ENCODE measurements at places on chromosomes 1 and 21. TPM values are rescaled to one million over a fixed set of nuclear protein-coding genes. Genes with fewer than 3 reads are reported as not detected.

- H3K27ac ChIP-seq, result peak overlapping the region; percentile 77
- peak; percentile 40 for DNase-seq
- no peak overlapping the region for H3K4me3 ChIP-seq
- peaks cover 18% of the 10 kb centered on the region for H3K27me3 ChIP-seq
Observed at GRCh38 chr1:161730050-161730564, 8.8 kb downstream of the FCRLB start.

DNA sequence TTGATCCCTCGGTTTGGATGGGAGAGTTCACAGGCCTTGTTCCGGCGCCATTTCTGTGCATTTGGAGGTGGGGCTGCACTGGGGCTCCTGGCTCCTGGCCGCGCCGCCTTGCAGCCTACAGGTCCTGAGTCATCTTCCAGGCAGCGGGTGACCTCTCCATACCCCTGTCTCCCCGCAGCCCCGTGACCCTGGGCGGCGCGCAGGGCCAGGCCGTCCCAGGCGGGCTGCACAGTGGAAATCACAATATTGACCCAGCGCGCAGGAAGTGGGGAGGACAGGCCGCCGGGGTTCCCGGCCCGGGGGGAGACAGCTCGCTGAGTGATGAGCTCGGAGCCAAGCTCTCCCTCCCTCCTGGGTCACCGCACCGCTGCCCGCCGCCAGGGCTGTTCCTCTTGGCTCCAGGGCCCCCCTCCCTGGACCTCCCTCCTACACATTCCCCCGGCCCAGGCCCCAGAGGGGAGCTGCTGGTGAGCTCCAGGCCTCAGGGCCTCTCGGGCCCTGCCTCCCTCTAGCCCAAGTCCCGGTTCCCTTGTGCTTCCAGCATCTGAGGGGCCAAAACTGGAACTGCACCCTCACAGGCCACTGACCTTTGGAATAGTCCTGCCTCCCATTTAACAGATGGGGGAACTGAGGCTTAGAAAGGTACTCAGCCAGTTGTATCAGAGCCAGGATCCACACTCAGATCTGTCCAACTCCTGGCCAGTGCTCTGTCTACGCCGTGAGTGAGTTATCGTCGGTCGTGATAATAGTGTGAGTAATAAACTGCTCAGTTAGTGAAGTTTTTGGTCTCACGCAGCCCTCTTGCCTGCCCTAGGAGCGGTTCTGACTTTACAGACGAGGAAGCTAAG is 142.9 kb upstream of the WNT4 start:
- H3K27ac ChIP-seq, result no peak overlapping the region
- H3K27me3 ChIP-seq, result peaks cover 14% of the 10 kb centered on the region
- DNase-seq, result no peak
- no peaks in the 10 kb centered on the region for H3K4me1 ChIP-seq

DNA sequence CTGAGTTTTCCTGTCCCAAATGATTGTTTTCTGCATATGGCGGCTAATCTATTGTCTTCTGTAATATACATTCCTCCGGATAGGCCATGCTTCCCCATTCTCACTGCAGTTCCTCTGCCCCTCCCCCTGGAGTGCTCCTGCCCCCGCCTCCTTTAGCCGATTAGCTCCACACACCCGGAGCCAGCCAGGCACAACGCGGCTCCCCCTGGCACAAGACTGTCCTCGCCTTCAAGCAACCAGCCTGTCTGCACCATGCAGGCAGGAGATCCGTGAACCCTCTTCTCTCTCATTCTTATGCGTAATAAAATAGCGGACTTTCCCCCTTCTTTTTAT is 18.0 kb downstream of the SERTAD4 start:
- no peak overlapping the region for H3K27ac ChIP-seq
- H3K27me3 ChIP-seq, result peaks cover 74% of the 10 kb centered on the region
- H3K4me1 ChIP-seq, result peaks cover 6% of the 10 kb centered on the region
- DNase-seq, result no peak
- no peaks in the 10 kb centered on the region for H3K36me3 ChIP-seq

DNA sequence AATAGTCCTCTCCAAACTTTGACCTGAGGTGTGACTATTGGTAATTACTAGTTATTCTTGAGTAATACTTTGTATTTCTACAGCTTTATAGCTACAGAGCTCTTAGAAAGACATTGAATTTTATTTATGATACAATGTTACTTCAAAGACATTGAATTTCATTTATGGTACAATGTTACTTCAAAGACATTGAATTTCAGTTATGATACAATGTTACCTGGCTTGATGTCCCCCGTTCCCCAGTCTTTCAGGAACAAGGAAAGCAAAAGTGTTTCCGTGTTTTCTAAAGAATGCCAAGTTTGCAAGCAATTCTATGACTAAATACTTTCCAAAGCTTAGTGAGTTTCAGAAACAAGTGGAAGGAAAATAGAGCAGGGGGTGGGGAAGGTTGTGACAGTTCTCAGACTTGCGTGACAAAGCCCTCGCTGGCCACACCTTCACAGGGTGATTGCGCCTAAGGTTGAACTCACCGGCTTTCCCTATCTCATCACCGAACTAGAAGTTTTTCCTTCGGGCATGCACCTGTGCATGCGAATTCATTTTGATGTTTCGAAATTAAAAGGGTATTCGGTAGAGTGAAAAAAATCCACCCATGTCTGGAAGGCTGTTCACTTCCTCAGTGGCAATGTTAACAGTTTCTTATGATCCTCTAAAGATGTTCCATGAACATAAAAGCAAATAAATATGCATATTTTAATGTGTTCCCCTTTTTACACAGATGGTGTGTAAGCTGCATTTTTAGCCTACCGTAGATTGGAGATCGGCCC is 909 bp upstream of the PAXBP1 start:
- H3K36me3 ChIP-seq, result peaks cover 27% of the 10 kb centered on the region
- peak; percentile 73 for DNase-seq
- peaks cover 37% of the 10 kb centered on the region for H3K4me1 ChIP-seq
- H3K4me3 ChIP-seq, result peak overlapping the region; percentile 90
- H3K27ac ChIP-seq, result peak overlapping the region; percentile 96
- H3K27me3 ChIP-seq, result no peaks in the 10 kb centered on the region

DNA sequence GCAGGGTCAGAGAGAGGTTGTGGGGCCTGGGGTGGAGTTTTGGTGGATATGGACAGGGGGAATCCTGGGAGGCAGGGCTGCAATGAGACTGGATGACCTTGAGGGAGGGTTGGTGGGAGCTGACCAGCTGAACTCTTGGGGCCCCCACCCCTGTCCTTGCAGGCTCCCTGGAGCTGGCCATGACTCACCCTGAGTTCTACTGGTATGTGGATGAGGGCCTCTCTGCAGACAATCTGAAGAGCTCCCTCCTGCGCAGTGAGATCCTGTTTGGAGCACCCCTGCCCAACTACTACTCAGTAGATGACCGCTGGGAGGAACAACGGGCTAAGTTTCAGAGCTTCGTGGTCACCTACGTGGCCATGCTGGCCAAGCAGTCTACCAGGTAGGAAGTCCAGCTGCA is 23.6 kb downstream of the DISP3 start:
- no peaks in the 10 kb centered on the region for H3K4me1 ChIP-seq
- H3K4me3 ChIP-seq, result no peak overlapping the region
- H3K27ac ChIP-seq, result no peak overlapping the region
- H3K36me3 ChIP-seq, result peaks cover 2% of the 10 kb centered on the region
- peaks cover 14% of the 10 kb centered on the region for H3K27me3 ChIP-seq

DNA sequence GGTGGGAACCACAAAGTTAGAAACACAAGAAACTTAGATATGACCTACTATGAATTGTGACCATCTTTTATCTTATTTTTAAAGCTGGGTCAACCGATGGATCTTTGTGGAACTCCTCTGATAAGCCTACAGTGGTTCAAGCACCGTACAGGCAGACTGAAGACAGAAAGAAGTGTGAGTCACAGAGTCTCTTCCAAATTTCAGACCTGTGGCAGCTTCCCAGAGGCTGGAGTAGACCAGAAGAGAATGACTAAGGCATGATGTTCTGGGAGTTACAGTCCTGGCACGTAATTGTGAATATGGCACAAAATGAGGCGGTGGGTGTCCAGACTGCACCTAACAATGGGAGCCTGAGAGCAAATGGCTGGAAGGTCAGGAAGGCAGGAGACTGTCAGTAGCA is 70.0 kb downstream of the LMO4 start:
- no peak for DNase-seq
- no peak overlapping the region for H3K4me3 ChIP-seq
- peaks cover 3% of the 10 kb centered on the region for H3K27me3 ChIP-seq
- peaks cover under 1% of the 10 kb centered on the region for H3K4me1 ChIP-seq
- H3K27ac ChIP-seq, result no peak overlapping the region

DNA sequence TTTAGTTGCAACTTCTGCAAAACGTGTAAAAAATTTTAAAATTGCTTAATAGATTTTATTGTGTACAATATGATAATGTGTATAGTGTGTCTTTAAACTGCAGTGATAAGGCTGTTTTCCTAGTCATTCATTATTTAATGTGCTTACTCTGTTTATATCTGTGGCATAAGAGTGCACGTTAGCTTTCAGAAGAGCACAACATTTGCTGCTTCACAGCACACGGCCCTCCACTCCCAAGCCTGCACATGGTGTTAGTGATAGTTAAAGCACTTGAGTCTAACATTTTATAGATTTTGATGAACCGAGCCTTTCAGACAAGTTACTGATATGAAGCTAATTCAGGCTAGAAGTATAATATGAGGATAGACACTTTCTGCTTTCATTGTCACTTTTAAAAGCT is 120.6 kb downstream of the ADGRL2 start:
- H3K27ac ChIP-seq, result no peak overlapping the region
- DNase-seq, result no peak
- no peaks in the 10 kb centered on the region for H3K36me3 ChIP-seq
- no peak overlapping the region for H3K4me3 ChIP-seq
- no peaks in the 10 kb centered on the region for H3K27me3 ChIP-seq

DNA sequence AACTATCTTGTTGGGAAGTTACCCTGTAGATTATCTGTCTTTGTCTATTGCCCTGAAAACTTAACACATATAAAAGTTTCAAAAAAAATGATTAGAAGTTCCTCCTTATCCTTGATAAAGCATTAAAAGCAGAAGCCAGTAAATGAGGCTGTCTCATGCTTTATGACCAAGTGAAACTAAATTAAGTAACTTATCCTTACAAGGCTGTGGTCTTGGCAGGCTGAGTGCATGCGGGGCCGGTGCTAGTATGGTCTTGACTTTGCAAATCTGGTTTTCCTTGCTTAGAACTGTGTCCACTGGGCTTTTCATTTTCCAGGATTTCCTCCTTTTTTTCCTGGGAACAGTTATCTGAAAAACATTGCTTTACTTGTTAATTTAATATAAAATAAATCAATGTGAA is 43.1 kb downstream of the PCNX2 start:
- H3K27me3 ChIP-seq, result no peaks in the 10 kb centered on the region
- H3K36me3 ChIP-seq, result peaks cover 18% of the 10 kb centered on the region
- no peak for DNase-seq
- H3K27ac ChIP-seq, result no peak overlapping the region

ETV3L gene
- not detected for total RNA-seq

PTCH2 gene
- 1.4 TPM for total RNA-seq

RAD54L gene
- 59.3 TPM for total RNA-seq

KRTAP12-2 gene
- not detected for total RNA-seq

GTF2B gene
- total RNA-seq, result 36.5 TPM

All from activated CD8-positive, alpha-beta T cell treated with anti-CD3 and anti-CD28 coated beads, Interleukin-2, amount 10 ng/mL, durations not matched to agents 7 days and 5 days (primary cell).